ENCODE measurements at places on chromosomes 16 and 17.

DNA sequence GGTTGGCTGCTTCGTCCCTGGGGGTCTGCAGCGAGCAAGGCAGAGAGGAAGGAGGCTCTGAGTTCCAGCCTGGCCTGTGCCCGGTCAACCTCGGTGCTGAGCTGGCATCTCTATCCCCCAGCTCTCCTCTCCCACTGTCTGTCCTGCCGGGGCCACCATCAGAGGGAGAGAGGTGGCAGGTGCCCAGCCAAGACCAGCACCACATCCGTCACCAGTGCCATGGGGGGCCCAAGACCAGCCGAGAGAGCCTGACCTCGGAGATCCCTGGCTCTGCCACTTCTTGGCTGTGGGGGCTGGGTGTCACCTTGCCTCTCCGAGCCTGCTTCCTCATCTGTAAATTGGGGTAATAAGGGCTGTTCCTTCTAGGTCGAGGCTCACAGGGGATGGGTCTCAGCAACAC lies 560 bp upstream of the P2RX1 start:
- ATAC-seq = no peak

GRCh38 chr17:17119106-17119505 lies 76.8 kb downstream of the MPRIP start:
- ATAC-seq = no peak

GRCh38 chr16:87085441-87085840 lies 231.8 kb downstream of the C16orf95 start:
- no peak for ATAC-seq

DNA sequence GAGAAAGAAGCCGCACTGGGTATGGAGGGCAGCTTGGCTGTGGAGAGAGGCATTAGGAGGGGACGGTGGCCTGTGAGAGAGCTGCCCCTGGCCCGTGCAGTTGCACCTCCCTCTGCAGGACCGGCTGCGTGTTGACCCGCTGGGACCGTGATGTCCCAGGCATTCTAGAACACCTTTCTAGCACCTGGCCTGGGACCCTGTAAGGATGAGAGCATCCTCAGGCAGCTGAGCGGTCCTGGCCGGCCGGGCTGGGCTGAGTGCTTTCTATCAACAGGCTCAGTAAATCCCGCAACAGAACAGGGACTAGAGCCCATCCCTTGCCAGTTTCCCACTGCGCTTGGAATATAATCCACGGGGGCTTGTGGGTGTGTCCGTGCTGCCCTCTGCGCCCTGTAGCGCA lies 14.7 kb downstream of the TBC1D24 start:
- no peak for ATAC-seq

GRCh38 chr17:63492940-63493339 lies 16.1 kb downstream of the ACE start:
- no peak for ATAC-seq

- no peak for ATAC-seq
Observed at GRCh38 chr16:73193464-73193863, 145.5 kb upstream of the ZFHX3 start.

- ATAC-seq = no peak
Observed at GRCh38 chr16:10088380-10088793, 93.8 kb downstream of the GRIN2A start.

GRCh38 chr17:77366558-77367245 lies 225.9 kb downstream of the SEC14L1 start:
- ATAC-seq = peak; percentile 18

GRCh38 chr17:59456428-59456827 lies 109.0 kb upstream of the DHX40 start:
- ATAC-seq = no peak

DNA sequence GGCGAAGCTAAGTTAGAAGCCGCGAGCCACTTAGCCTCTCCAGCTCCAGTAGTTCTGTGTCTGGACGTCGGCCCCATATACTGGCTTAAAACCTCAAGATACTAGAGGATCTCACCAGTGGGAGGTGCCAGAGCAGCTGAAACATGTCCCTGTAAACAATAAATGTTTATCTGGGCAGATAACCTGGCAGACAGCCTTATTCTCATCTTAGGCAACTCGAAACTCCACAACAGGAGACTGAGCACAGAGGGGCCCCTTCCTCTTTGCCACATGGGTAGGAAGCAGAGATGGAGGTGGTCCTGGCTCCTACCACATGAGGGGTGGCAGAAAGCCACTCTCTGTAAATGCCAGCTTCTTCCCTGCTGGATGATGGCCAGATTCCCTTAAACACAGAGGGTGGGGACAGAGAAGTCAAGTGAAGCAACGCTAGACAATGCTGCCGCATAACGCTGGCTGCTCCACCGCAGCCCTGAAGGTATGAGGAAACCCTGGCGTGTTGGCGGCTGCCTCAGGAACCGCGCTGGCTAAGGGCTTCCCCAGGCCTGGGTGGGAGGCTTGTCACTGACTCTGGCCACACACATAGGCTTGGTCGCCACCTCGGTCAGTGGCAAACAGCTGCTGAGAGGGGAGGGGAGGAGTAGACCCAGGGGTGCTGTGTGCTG lies 67.9 kb downstream of the HIC1 start:
- ATAC-seq = peak; percentile 48

DNA sequence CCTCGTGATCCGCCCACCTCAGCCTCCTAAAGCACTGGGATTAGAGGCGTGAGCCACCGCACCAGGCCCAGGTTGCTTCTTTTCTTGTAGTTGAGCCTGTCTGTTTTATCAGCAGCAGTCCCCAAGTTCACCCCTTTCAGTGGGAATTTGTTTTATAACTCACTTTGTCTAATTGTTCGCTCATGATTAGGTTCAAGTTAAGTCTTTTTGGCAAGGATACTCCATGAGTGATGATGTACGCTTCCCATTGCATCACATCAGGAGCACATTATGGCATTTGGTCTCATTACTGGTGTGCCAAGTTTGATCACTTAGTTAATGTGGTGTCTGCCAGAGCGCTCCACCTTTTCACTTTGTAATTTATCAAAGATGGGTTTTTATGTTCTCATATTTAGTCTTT lies 14.4 kb upstream of the GJD3 start:
- ATAC-seq = no peak

- peak; percentile 34 for ATAC-seq
Observed at GRCh38 chr17:29622337-29623282, at the start of gene CORO6. CORO6 (minus strand) TSS chr17:29622912; CDS start chr17:29621421, 1,491 bp downstream.

GRCh38 chr17:73838815-73839214 lies 194.6 kb upstream of the SDK2 start:
- ATAC-seq = no peak

DNA sequence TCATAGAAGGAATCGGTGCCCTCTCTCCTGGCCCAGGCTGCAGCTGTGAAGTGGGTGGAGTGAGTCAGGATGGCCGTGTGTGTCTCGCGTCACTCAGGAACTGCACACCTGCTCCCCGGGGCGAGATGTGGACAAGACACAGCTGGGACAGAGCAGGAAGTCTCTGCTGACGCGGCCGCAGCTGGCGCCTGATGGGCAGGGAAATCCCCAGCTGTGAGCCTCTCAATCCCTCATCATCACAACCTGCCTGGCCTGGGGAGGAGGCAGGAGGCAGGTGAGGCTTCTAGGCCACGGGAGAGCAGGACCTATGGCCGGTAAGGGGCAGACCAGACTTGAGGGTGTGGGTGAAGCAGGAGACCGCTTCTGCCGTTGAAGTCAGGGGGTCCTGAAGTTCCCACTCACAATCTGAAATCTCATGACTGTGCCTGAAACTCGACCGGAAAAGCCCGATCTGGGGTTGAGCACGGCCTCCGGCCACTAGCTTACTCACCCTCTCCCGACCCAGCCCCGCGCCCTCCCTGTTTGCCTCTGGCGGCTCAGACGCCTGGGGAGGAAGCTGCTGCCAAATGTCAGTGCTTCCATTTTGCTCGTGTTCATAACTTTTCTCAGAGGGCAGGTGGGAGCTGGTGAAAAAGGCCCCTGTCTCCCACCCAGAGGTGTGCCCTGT lies 1.1 kb upstream of the TRPV3 start:
- ATAC-seq = peak; percentile 55

- ATAC-seq = peak; percentile 64
Observed at GRCh38 chr17:69460963-69461922, 46.7 kb downstream of the MAP2K6 start.

- no peak for ATAC-seq
Observed at GRCh38 chr17:14205992-14206461, 30.6 kb downstream of the CDRT15 start.

DNA sequence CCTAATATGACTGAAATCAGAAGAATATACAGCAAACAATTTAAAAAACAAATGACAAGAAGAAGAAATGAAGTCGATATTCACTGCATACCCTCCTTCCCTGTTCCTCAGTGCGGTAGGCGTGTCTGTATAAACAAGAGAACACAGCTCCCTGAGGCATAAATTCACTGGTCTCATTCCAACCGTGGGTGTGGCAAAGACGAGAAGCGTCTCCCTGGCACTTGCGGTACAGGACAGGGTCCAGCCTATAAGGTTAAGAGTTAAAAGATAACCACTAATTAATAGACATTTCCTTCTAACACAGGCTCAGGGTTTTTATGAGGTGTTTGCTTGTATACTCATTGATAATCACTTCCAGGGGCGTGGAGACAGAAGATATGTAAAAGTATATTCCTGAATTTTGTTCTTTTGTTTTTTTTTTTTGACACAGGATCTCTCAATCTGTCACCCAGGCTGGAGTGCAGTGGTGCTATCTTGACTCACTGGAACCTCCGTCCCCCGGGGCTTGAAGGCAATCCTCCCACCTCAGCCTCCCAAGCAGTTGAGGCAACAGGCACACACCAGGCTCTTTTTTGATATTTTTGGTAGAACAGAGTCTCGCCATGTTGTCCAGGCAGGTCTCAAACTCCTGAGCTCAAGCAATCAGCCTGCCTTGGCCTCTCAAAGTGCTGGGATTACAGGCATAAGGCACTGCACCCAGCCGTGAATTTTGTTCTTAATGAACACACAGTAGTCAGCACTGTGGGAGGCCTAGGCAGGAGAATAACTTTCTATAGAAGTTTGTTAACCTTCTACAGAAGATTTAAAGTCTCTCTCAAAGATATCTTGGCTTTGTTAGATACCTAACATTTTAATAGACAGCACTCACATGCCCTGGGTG lies 59.1 kb upstream of the CLEC18B start:
- ATAC-seq = no peak

DNA sequence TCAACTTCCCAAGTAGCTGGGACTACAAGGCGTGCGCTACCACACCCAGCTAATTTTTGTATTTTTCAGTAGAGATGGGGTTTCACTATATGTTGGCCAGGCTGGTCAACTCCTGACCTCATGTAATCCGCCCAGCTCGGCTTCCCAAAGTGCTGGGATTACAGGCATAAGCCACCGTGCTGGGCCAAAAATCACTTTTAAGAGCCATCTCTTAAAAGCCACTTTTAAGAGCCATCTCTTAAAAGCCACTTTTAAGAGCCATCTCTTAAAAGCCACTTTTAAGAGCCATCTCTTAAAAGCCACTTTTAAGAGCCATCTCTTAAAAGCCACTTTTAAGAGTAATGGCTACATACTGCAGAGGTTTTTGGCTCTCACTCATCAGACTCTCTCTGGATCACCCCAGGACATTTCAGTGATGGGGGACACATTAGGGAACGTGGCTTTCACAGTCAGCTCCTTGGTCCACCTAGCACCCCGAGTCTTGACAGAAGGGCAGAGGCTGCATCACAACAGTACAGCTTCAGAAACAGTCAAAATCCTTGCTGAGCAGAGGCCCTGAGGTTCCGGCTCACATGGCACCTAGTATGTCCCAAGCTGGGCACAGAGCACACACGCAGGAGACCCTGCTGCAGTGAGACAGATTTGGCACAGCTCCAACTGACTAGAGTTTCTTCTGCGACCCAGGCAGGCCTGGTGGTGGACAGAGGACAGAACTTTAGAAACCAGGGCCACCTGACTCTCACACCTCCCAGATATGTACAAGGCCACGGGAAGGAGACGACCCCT lies 23.6 kb downstream of the RANBP10 start:
- ATAC-seq = no peak

DNA sequence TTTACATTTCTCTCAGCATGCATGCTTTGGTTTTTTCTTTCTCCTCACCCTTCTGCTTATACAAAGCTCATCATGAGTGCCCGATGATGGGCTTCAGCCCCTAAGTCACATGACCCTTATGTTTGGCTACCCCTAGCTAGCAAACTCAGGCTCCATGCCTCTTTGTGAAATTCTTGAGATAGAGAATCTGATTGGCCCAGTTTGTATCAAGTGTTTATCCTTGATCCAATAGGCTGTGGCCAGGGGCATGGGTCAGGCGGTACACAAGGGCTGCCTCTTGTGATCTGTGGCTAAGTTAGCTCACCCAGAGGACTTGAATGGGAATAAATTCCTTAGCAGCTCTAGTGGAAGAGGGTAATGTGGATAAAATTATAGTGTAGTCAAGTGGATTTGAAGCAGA lies 11.5 kb upstream of the TOX3 start:
- no peak for ATAC-seq

DNA sequence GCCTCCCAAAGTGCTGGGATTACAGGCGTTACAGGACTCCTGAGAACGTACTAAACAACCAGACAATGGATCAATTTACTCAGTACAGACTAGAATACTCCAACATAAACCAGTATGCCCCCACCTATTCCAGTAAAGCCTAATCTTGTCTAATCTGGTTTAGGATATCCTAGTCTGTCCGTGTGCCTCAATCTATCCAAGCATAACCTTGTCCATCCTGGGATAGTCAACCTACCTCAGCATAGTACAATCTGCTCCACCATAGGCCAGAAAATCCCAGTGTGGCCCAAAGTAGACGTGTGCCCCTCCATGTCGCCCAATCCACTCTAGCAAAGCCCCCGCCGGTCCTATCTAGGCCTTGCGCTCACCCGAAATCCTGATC lies 625 bp downstream of the DVL2 start:
- peak; percentile 12 for ATAC-seq

GRCh38 chr17:8873801-8874715 lies 6.6 kb upstream of the PIK3R6 start:
- no peak for ATAC-seq

GRCh38 chr17:78444392-78444791 lies 65.9 kb downstream of the PGS1 start:
- no peak for ATAC-seq

DNA sequence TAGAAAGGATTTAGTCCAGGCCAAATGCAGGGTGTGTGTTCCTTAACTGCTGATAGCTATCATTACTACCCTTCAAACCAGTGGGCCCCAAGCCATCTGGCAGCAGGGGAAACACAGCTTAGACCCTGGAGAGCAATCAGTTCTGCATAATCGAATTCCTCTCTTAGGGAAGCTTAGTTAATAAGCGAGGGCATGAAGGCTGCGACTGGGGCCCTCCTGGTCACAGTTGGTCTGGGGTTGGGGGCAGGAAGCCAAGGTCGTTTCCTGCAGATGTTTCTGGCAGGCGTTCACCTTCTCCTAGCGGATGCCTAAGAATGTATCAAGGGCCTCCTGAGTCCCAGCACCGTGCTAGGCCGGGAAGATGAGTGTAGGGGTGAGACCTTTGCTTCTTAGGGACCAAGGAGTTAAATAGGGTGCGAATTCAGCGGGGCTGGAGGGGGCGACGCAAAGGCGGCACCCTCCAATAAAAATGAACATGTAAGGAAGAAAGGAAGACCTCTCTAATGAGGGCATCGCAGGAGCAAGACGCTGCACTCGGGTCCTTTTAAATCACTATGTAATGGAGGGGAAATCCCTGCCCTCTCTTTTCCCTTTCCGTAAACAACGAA lies 16.5 kb upstream of the EEF2K start:
- no peak for ATAC-seq
